Nephron progenitor cell (in vitro differentiated cells): ENCODE measurements at places on chromosomes 2 and 18.
A peak's percentile ranks its signal among the peaks of the same experiment; 100 is the strongest.

DNA sequence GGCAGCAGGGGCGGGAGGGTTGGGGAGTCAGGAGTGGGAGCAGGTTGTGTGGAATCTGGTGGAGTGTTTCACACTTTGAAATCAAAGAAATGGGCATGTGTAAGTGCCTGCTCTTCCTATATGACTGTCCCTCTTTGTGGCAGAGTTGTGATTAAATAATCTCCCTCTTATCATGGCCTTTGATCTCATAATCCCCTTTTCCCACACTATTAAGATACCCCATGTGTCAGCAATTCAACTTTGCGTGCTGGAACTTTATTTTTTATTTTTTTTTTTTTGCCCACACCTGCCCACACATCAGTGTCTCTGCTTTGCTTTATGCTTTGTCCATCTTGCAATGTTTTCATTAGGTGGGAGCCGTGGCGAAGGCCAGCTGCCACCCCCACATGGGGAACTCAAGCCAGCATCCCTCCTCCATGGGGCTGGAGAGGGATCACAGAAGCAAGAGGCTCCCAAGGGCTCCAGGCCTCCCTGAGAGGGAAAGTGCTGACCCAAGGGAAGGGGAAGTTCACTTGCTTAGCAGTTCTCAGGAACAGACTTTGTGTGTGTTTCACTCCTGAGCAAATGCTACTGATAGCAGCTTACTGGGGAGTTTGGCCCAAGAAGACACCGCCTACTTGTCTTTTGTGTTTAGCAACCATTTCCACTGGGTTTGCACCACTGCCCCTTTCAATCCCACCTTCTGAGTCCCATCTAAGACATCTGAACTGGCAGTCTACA lies 243.4 kb downstream of the BCL11A start:
- H3K36me3 ChIP-seq = no peaks in the 10 kb centered on the region
- no peak overlapping the region for H3K4me3 ChIP-seq
- peaks cover 13% of the 10 kb centered on the region for H3K27me3 ChIP-seq
- peaks cover 52% of the 10 kb centered on the region for H3K4me1 ChIP-seq
- no peak for DNase-seq

- H3K4me3 ChIP-seq = no peak overlapping the region
- no peak for DNase-seq
- no peak overlapping the region for H3K27ac ChIP-seq
- H3K4me1 ChIP-seq = peaks cover 38% of the 10 kb centered on the region
These were observed 28.3 kb upstream of the HPCAL1 start for GRCh38 chr2:10274376-10274775.

- no peak overlapping the region for H3K27ac ChIP-seq
- no peak for DNase-seq
- peaks cover 3% of the 10 kb centered on the region for H3K27me3 ChIP-seq
- no peak overlapping the region for H3K4me3 ChIP-seq
These were observed 60.4 kb upstream of the NABP1 start for GRCh38 chr2:191617575-191617974.

GRCh38 chr2:61167579-61167978 lies 5.6 kb downstream of the C2orf74 start:
- no peak for DNase-seq
- no peaks in the 10 kb centered on the region for H3K4me1 ChIP-seq
- peaks cover 61% of the 10 kb centered on the region for H3K36me3 ChIP-seq
- no peak overlapping the region for H3K4me3 ChIP-seq

DNA sequence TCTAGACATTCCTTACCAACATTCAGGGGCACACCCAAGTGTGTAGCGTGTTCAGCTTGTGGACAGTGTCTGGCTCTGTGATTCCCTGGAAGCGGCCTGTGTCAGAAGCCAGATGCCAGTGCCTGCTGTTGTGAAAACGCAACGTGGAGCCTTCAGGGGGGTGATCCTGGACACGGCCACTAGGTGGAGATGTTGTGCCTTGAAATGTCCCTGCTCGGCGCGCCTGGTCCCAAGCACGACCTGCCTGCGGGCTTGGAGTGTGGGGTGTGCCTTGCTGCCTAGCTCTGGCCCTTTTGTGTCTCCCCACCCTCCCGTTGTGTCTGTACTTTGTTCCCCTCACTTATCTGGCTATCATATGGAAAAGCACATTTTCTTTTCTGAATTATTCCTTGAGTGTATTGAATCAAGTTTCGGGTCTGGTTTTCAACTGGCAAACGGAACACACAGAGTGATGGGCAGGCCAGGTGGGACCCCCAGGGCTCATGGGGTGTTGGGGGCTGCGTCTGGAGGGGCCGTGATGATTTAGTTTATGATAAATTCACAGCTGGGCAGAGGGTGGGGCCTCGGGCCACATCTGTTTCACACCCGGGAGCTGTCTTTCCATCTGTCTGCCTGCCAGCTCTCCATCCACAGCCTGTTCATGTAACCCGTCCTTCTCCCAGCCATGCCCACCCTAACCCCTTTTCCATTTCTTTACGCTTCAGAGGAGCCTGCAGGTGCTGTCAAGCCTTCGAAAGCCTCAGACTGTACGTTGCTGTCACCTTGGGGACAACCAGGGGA lies 95.5 kb downstream of the DYSF start:
- peaks cover 33% of the 10 kb centered on the region for H3K27me3 ChIP-seq
- H3K4me3 ChIP-seq = no peak overlapping the region
- H3K27ac ChIP-seq = no peak overlapping the region
- peaks cover 15% of the 10 kb centered on the region for H3K4me1 ChIP-seq
- DNase-seq = peak; percentile 78

GRCh38 chr2:44101246-44101645 lies 67.4 kb upstream of the PPM1B start:
- no peak overlapping the region for H3K4me3 ChIP-seq
- H3K4me1 ChIP-seq = peaks cover 5% of the 10 kb centered on the region
- H3K27ac ChIP-seq = no peak overlapping the region
- H3K27me3 ChIP-seq = peaks cover 7% of the 10 kb centered on the region
- no peaks in the 10 kb centered on the region for H3K36me3 ChIP-seq

GRCh38 chr2:237353215-237353614 lies 60.7 kb downstream of the COL6A3 start:
- no peak overlapping the region for H3K27ac ChIP-seq
- no peak overlapping the region for H3K4me3 ChIP-seq
- DNase-seq = peak; percentile 43
- peaks cover 36% of the 10 kb centered on the region for H3K4me1 ChIP-seq
- H3K36me3 ChIP-seq = peaks cover 25% of the 10 kb centered on the region
- peaks cover 4% of the 10 kb centered on the region for H3K27me3 ChIP-seq

DNA sequence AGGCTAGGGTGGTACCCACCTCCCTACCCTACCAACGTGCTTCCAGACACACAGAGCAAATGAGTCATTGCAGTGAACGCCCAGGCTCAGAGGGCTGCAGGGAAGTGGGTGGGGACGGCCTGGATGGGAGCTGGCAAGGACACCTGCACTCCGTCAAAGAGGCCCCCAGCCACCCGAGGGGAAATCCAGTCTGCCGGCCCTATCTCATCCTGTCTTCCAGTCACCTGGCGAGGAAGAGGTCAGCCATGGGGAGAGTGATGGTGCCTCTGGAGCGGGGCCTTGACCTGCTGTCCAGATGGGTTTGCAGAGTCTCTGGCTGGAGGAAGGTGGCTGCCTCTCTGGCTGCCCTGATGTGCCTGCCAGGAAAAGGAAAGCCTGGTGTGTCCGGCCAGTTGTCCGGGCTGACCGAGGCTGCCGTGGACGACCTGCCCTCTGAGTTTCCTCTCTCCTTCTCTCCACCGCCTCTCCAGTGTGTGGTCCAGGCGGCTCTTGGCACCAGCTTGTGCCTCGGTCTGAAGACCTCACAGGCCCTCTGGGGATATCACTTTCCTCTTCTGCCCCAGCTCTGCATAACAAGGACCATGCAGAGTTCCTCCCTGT lies 209.7 kb upstream of the COPS8 start:
- peak; percentile 20 for DNase-seq
- peaks cover 19% of the 10 kb centered on the region for H3K27me3 ChIP-seq
- no peak overlapping the region for H3K27ac ChIP-seq
- H3K4me3 ChIP-seq = peak overlapping the region; percentile 19
- peaks cover 1% of the 10 kb centered on the region for H3K36me3 ChIP-seq

- no peak for DNase-seq
- H3K4me1 ChIP-seq = peaks cover 6% of the 10 kb centered on the region
- H3K27ac ChIP-seq = no peak overlapping the region
- H3K27me3 ChIP-seq = no peaks in the 10 kb centered on the region
- no peak overlapping the region for H3K4me3 ChIP-seq
- H3K36me3 ChIP-seq = no peaks in the 10 kb centered on the region
These were observed 132.8 kb downstream of the ARHGAP15 start for GRCh38 chr2:143261986-143262385.

DNA sequence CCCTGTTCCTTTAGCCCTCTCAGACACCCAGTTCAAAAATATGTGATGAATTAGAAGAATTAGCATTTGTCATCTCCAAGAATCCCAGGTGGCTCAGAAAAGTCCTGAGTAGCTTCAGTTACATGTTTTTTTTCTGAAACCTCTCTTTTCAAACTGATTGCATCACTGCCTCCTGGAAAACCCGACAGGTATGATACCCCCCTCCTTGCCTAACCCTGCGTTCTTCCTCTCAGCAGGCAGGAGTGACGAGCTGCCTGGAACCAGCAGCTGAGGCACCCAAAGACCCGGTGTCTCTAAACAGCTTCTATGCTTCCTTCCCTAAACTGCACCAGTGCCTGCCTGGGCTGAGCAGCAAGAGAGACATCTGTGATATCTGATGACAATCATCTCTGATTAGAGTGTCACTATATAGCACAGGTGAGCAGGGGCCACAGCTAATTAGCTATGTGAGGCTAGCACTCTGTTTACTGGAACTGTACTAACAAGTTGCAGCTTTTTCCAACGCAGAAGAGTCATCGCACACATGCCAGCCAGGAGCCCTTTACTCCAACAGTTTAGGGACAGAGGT lies 376.4 kb upstream of the ATP5MC3 start:
- H3K27me3 ChIP-seq = no peaks in the 10 kb centered on the region
- H3K27ac ChIP-seq = peak overlapping the region; percentile 96
- no peaks in the 10 kb centered on the region for H3K36me3 ChIP-seq
- no peak for DNase-seq
- H3K4me1 ChIP-seq = peaks cover 57% of the 10 kb centered on the region

- H3K36me3 ChIP-seq = no peaks in the 10 kb centered on the region
- no peak overlapping the region for H3K4me3 ChIP-seq
- H3K27me3 ChIP-seq = peaks cover 6% of the 10 kb centered on the region
- peak overlapping the region; percentile 54 for H3K27ac ChIP-seq
These were observed 77.1 kb downstream of the HS1BP3 start for GRCh38 chr2:20573620-20574422.

DNA sequence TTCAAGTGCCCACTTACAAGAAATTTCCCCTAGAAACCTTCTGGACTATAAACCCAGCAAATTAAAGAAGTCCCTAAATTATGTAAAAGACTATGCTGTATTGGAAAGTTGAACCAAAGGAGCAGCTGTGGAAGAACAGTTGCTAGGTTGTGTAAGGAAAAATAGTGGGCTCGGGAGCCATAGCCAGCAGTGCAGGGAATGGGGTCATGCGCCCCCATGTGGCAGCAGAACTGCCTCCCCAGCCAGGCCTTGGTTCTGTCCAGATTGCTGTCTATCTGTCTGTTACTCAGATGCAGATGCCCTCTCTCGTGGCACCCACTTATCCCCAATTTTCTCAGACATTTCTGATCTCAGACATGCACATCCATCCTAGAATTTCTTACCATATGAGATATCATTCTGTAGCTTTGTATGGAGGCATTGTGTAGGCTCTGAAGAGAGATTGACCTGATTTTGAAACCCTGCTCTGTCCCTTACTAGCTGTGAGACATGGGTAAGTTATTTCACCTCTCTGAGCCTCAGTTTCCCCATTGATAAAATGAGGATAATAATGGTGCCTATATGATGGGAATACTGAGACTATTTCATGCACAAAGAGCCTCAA lies 258.3 kb downstream of the SS18 start:
- no peaks in the 10 kb centered on the region for H3K36me3 ChIP-seq
- DNase-seq = peak; percentile 75
- no peaks in the 10 kb centered on the region for H3K27me3 ChIP-seq
- no peak overlapping the region for H3K27ac ChIP-seq

- peaks cover 4% of the 10 kb centered on the region for H3K27me3 ChIP-seq
- no peak overlapping the region for H3K4me3 ChIP-seq
- H3K36me3 ChIP-seq = no peaks in the 10 kb centered on the region
- H3K4me1 ChIP-seq = peaks cover 13% of the 10 kb centered on the region
These were observed 30.8 kb upstream of the HPCAL1 start for GRCh38 chr2:10271946-10272345.

DNA sequence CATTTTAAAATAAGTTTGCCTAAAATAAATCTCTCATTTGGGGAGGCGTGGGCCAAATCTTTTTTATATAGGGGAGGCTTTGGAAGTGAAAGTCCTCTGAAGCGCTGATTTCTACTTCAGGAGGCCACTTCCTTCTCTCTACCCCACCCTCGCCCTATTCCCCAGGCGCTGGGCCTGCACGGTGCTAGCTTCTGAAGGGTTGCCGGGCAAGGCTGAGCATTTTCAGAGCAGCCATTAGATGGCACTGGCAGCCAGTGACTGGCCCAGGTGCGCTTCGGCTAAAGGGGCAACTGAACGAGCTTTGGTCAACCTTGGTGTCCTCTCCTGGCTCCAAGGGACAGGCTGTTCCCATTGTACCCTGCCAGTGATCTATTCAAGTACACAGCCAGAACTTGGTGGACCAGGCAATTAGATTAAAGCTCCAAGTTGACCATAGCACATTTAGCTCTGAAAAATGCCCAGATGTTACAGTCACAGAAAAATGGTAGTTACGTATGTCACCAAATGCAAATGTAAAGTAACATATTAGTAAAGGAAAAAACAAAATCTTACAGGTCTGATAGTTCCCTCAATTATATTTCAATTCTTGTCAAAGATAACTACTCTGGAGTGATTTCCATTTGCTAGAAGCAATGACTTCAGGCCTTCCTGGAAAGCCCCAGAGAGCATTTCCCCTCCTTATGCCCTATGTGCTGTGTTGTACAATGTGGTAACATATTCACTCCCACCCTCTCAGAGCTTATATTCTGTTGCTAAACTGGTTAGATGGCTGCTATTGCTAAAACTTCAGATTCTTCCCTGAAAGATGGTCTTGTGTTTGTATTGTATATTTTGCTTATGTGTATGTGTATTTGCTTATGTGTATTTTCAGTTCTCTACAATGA lies 2.1 kb downstream of the POMC start:
- no peak overlapping the region for H3K27ac ChIP-seq
- DNase-seq = peak; percentile 18
- peaks cover 6% of the 10 kb centered on the region for H3K4me1 ChIP-seq
- peaks cover 83% of the 10 kb centered on the region for H3K27me3 ChIP-seq

DNA sequence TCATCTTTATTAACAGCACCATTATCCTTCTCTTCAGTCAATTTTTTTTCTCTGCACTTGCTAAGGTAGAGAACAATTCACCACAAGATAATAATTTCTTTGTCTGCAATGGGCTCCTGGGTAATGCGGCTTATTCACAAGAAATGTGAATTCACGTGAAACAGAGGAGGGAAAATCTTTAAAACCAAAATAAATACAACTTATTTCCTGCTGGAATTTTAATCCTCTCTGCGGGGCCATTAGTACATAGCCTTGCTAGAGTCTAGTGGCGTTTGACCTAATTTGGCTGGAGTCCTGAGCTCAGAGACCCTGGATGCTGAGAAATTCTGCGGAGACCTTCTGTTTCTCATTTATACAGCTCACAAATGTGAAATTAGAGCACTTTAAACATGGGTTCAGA lies 319.3 kb upstream of the MMADHC start:
- no peaks in the 10 kb centered on the region for H3K36me3 ChIP-seq
- no peak for DNase-seq
- peak overlapping the region; percentile 66 for H3K27ac ChIP-seq
- H3K4me1 ChIP-seq = peaks cover 33% of the 10 kb centered on the region
- H3K4me3 ChIP-seq = no peak overlapping the region

GRCh38 chr2:42850016-42850805 lies 57.8 kb upstream of the HAAO start:
- H3K36me3 ChIP-seq = no peaks in the 10 kb centered on the region
- DNase-seq = no peak
- H3K4me3 ChIP-seq = no peak overlapping the region
- peaks cover 71% of the 10 kb centered on the region for H3K4me1 ChIP-seq
- no peaks in the 10 kb centered on the region for H3K27me3 ChIP-seq
- H3K27ac ChIP-seq = no peak overlapping the region
